Omental fat pad (tissue), 4 donors: ENCODE measurements at places on chromosomes 12 and 14. TPM values are rescaled to one million over a fixed set of nuclear protein-coding genes. Genes with fewer than 3 reads are reported as not detected.

Gene KRT85
- total RNA-seq, result not detected

Gene KCTD10
- 99.6 TPM for total RNA-seq

Gene CATSPERB
- total RNA-seq, result 4.5 TPM

Gene OR6C6
- total RNA-seq, result not detected

Gene YBX3
- 281 TPM for total RNA-seq

Gene RNASE2
- total RNA-seq, result 2.5 TPM

Gene PRMT5
- 50.9 TPM for total RNA-seq

Gene FAM222A
- total RNA-seq, result 2.3 TPM

Gene POTEG
- total RNA-seq, result not detected

Gene NUDT14
- total RNA-seq, result 20.2 TPM

Gene PIWIL1
- total RNA-seq, result not detected

Gene COQ5
- 20.9 TPM for total RNA-seq

Gene CAPZA3
- not detected for total RNA-seq

Gene DEPDC4
- total RNA-seq, result not detected

Gene PCED1B
- total RNA-seq, result 5.6 TPM

Gene AHNAK2
- total RNA-seq, result 33.6 TPM

Gene DBX2
- 0.74 TPM for total RNA-seq

Gene RNASE7
- not detected for total RNA-seq

Gene TAS2R19
- 10.7 TPM for total RNA-seq

Gene NYNRIN
- 24.9 TPM for total RNA-seq

Gene KLRC1
- 1.9 TPM for total RNA-seq

Gene ETFBKMT
- total RNA-seq, result 1.4 TPM

Gene POTEM
- total RNA-seq, result not detected

Gene FOXN4
- total RNA-seq, result not detected

Gene HCAR2
- total RNA-seq, result 5.5 TPM

Gene SDR9C7
- total RNA-seq, result not detected

Gene NELL2
- total RNA-seq, result 21.6 TPM

Gene RND1
- 4.4 TPM for total RNA-seq

Gene KRT71
- not detected for total RNA-seq

Gene OR4E2
- not detected for total RNA-seq

Gene L2HGDH
- 3.9 TPM for total RNA-seq

Gene CPNE6
- total RNA-seq, result not detected

Gene ATF7
- 38.3 TPM for total RNA-seq

Gene CCDC38
- total RNA-seq, result not detected

Gene IAPP
- total RNA-seq, result not detected

Gene AKAP3
- 0.47 TPM for total RNA-seq

Gene PRB2
- not detected for total RNA-seq

Gene SLC38A4
- total RNA-seq, result not detected

Gene RNU7-1
- total RNA-seq, result not detected

Gene TAS2R13
- total RNA-seq, result 1.3 TPM

Gene C12orf54
- total RNA-seq, result not detected

Gene IGFBP6
- 573 TPM for total RNA-seq

Gene BEGAIN
- 1.1 TPM for total RNA-seq

Gene COQ6
- 32.2 TPM for total RNA-seq
